Stimulated activated CD8-positive, alpha-beta memory T cell treated with anti-CD3 and anti-CD28 coated beads, Interleukin-4, amount 100 ng/mL, for 48 hours (primary cell): ENCODE measurements at places on chromosomes 3 and 15.

- DNase-seq: no peak
Observed at GRCh38 chr3:188000361-188000861, 153.5 kb upstream of the LPP start.

DNA sequence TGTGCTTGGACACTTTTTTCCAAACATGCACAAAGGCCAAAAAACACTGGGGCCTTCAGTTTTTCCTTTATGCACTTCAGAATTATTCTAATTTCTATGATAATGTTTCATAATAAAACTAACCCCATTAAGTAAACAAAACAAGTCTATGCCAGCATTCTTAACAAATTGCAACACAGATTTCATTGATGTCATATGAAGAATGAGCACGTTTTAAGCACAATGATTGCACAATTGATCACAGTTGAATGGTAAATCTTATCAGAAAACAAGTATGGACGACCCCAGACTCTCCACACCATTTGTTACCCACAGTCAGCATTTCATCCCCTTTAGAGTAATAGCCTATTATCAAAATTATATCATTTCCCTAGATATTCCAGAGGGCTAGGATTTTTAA lies 46.7 kb upstream of the PROK2 start:
- no peak for DNase-seq

GRCh38 chr3:185176750-185177359 lies 24.0 kb upstream of the C3orf70 start:
- peak; percentile 55 for DNase-seq

GRCh38 chr3:194001-194400 lies 2.6 kb upstream of the CHL1 start:
- no peak for DNase-seq

GRCh38 chr3:67349551-67350174 lies 304.7 kb downstream of the SUCLG2 start:
- DNase-seq: peak; percentile 57

GRCh38 chr3:171155122-171155700 lies 128.7 kb upstream of the SLC2A2 start:
- no peak for DNase-seq

- DNase-seq: no peak
Observed at GRCh38 chr3:41104147-41104546, 95.2 kb upstream of the CTNNB1 start.

- no peak for DNase-seq
Observed at GRCh38 chr15:88090481-88091011, 166.0 kb downstream of the NTRK3 start.

- no peak for DNase-seq
Observed at GRCh38 chr3:70870576-70870975, 558.1 kb upstream of the MDFIC2 start.

DNA sequence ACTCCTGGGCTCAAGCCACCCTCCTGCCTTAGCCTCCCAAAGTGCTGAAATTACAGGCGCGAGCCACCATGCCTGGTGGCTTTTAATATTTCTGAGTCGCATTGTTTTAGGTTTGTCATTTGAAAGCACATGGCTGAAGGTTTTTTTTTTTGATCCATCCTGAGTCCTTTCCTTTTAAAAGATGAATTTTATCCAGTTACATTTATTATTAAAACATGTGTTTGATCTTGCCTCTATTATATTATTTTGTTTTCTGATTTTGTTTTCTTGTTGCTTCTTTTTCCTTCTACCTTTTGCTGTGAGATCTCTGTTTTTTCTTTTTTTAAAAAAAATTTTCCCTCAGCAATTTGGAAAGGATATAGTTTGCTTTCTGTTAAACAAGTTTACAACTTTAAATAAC lies 76.4 kb downstream of the SCN5A start:
- no peak for DNase-seq

- no peak for DNase-seq
Observed at GRCh38 chr3:58013973-58014649, 5.9 kb downstream of the FLNB start.

GRCh38 chr15:60511351-60512031 lies 32.5 kb upstream of the ICE2 start:
- DNase-seq: no peak

DNA sequence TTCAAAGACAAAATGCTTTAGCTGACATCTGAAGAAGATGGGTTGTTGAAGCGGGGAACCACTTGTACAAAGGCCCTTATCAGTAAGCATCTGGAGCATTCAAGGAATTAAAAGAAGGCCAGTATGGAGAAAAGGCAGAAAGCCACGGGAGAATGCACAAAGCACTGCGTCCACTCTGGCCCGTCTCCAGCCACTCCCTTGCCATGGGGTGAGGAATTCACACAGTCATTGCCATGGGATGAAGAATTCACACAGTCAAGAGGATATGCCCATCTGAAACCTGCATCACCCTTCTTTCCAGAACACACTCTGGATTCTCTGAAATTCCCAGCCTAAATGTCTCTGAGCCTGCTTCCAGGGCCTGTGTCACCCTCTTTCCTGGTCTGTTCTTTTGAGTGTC lies 26.7 kb upstream of the STAG1 start:
- no peak for DNase-seq

DNA sequence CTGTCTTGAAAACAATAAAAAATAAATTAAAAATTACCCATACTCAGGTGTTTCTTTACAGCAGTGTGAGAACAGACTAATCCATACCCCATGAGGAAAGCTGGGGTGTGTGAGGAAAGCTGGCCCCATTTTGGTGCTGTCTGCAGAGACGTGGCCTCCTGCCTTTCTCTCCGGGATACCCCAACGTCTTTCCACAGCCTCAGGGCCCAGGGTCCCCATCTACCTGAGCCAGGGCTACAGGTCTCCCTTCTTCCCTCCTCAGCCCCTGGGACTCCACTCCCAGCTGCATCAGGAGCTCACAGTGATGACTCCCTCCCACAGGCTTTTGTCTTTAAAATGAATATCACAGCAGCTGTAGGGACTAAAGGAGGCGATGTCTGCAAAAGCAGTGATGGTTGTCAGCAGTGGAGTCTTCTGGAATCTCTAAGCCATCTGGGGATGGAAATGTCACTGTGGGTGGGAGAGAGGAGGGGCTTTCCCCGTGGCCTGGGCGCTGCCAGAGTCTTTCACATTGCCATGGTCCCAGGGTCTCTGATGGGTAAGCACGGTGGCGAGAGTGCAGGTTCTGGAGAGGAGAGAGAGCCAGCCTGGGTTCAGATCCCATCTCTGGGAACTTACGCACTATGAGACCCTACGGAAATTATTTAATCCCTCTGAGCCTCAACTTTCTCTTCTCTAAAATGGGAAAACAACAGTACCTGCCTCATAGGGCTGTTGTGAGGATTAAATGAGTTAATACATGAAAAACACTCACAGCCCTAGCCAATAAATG lies 259.3 kb downstream of the PLCL2 start:
- DNase-seq: no peak

GRCh38 chr15:48394970-48395369 lies 63.7 kb downstream of the DUT start:
- no peak for DNase-seq

GRCh38 chr3:101675709-101676215 lies 1.2 kb downstream of the ZBTB11 start:
- DNase-seq: no peak

GRCh38 chr3:4821975-4822374 lies 157.3 kb upstream of the BHLHE40 start:
- peak; percentile 85 for DNase-seq

DNA sequence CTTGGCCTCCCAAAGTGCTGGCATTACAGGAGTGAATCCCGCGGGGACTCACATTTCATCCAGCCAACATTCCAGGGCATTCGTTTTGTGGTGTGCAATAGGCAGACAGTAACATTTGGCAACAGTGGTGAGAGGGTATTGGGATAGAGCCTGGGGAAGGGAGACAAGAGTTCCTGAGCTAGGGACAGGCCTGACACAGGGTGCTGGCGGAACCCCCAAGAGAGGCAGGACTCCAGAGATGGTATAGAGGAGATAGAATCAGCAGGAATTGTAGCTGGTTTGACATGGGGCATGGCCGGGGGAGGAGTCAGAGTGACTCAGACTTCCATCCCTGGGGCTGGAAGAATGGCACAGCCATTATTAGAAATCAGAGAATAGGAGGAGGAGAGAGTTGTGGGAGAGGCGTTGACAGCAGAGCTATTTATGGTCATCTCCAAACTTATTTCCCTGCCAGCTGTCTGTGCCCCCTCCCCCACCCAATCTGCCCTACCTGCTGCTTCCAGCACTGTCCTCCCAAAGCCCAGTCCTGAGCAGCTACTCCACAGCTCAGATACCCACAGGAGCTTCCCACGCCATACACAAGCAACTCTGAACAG lies 4.4 kb upstream of the IDH2 start:
- no peak for DNase-seq

- no peak for DNase-seq
Observed at GRCh38 chr3:87397211-87397610, 120.8 kb upstream of the POU1F1 start.
